ENCODE measurements at places on chromosomes 16 and 17.

DNA sequence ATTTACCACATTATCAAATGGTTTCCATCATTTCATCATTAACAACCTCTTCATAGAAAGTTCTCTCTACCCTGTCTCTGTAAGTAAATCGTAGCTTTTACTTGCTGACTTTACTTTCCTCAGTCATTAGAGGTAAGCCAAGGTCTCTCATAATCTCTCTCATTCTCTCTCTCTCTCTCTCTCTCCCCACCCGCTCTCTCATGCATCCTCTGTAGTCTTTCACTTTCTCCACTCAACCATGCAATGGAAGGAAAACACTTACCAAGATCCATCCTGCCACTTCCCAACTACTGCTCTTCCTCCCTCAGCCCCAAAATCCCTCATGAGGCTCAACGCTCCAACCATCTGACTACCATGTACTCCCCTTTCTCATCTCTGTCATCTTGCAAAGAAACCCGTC lies 6.1 kb downstream of the CEP112 start:
- no peak for DNase-seq

DNA sequence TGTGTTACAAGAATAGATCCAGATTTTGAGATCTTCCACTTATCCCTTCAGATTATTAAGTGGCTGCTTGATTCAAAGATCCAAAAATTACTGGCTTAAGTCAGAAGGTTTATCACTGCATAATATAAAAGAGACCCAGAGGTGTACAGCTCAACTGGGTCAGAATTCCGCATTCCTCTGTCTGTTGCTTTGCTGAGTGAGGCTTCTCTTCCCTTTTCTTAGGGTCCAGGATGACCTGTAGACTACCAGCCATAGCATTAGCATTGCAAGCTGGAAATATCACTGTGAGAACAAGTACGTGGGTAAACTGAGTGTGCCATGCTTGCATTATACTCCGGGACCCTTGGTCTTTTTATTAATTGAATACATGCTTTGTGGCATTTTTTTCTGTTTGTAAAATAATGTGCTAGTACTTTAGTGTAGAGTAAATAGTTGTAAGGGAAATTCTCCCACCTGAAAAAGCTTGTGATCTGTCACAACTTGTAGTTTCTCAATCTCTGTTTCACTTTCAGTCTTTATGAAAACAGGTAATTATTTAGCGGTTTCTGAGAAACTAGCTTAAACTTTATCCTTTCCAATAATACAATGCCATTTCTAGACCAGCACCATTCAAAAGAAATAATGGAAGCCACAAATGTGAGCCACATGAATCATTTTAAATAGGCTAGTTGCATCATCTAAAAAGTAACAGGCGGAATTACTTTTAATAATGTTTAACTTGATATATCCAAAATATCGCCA lies 61.6 kb downstream of the TNRC6C start:
- DNase-seq = no peak

- no peak for DNase-seq
These were observed 212.2 kb downstream of the AATF start for GRCh38 chr17:37160944-37161343.

DNA sequence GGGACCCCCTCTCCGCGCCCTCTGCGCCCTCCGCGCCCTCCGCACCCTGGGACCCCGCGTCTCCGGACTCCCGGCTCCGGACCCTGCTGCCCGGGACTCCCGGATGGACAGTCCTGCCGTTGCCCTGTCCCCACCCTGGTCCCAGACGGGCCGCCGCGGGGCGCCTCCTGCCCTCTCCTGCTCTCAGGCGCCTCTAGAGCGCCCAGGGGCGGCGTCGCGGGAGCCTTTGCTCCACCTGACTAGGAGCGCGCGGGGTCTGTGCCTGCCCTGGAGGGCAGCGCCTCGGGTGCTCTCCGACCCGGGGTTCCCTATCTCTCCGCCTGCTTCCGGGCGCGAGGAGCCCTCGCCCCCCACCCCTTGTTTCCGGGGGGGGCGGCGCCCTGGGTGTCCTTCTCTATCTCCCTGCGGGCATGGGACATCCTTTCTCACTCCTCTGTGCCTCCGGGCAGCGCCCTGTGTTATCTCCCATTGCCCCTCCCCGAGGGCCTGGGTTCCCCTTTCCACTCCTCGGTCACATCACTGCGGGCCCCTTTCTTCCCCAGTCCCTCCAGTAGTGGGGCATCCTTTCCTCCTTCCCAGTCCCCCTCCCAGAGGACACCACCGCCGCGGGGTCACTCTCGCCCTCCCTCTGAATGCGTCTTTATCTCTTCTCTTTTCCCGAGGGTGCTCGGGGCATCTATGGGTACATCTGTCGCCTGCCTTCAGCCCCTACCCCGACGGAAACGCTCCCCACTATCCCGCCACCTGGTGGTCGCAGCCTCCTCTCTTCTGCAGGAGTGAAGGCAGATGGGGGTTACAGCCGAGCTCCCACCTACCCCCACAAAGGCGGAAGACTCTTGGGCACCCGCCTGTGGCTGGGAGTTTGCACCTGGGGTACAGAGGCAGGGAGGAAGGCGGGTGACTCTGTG lies 875 bp downstream of the PRKCB start:
- peak; percentile 36 for DNase-seq

- no peak for DNase-seq
These were observed at the start of gene MC1R for GRCh38 chr16:89918453-89919347. MC1R (plus strand) TSS chr16:89918862; CDS start chr16:89919259, 397 bp downstream.

DNA sequence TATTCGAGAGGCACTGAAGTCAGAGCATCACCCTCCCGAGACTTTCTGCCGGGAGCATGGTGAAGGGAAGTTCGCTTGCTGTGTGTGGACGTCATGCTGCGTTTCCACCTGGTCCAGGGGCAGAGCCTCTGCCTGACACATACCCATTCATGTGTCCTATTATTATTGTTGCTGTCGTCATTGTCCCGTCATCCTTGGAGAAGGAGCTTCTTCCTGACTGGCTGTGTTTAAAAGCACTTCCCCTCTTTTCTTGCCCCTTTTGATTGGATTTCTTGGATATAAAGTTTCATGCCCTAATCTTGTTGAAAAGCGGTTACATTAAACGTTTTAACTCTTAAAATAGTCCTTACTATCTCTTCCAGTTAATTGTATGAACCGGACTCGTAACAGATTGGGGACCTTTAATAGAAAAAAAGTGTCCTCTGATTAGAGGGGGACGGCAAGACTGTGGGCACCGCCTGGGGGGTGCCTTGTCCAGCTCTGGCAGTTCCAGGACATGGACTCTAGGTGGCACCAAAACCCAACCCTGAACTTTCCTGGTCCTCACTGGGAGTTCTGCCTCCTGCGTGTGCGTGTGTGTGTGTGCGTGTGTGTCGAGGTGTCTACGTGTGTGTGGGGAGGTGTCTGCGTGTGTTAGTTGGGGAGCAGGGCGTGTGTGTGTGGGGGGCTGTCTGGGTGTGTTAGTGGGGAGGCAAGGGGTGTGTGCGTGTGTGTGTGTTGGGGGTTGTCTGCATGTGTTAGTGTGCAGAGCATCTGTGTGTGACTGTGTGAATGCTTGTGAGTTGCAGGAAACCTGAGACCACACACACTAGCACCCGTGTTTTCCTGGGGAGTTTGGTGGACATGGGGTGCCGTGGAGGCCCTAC lies 133.3 kb upstream of the CIBAR2 start:
- DNase-seq = peak; percentile 36

DNA sequence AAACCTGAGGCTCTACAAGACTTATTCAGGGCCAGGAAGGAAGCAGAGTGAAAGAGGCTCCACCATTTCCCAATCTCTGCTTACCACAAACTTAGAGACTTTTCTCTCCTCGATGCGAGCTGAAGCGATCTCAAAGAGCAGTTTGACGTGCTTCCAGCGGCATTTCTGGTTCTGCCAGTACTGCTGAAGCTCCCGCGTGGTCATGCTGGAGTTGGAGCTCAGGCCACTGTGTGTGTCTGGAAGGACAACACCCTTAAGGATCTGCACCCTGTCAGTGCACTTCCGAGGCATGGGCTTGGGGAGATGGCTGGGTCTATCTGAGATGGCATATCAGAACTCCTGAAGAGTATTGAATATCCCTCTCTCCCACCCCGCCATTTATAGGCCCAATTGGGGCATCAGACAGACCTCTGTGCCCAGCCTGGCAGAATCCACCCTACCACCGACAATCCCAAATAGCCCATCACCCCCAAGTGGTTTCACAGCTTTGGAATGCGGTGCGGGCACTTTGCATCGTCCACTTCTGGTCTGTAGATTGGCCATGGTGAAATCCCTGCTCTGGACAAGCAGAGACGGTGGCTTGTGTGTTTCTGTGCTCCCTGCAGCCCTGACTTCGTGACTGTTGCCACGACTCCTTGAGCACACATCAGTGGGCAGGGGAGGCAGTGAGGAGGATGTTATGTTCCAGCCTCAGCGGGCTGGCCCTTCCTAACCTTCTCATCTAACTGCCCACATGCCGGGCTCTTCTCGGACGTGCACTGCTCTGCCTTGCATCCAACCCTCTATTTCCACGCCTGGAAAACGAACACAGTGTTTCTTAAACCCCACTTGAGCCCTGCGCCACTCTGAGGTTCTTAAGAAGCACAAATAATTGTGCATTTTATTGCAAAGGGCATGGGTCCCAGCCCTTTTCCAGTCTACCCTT lies 5.2 kb downstream of the SNX20 start:
- no peak for DNase-seq

DNA sequence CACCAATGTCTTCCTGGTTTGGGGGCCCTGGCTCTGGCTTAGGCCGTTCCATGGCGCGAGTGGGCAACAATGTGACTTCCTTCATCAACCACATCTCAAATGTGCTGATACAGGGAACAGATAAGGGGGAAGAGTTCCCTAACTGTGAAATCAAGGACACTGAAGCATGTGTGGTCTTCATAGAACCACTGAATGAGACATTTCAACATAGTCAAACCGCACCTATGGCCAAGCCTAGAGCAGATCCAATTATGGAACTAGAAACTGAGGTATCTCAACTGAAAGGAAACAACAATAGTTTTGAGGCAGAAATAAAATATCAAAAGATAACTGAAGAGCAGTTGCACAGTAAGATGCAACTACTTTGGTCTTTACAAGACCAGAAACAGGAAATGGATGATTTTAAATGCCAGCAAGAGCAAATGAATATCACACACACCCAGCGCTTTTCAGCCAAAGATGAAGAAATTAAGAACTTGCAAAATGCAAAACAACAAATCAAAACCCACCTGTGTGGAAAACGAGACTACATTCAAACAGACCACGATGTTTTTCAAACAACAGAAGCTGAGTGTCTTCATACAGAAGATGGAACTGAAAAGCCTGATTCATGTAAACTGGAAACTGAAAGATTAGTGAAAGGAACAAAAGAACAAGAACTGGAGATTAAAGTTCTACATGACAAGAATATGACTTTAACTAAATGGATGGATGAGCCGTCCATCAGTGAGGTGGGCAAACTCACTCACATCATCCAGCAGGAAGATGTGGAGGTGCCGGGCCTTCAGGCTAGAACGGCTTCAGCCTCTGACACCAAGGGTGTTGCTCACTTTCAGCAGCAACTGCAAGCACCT lies 18.1 kb upstream of the LCMT1 start:
- no peak for DNase-seq
